Prostate gland (tissue), 2 donors: ENCODE measurements at places on chromosomes 11 and 22.

DNA sequence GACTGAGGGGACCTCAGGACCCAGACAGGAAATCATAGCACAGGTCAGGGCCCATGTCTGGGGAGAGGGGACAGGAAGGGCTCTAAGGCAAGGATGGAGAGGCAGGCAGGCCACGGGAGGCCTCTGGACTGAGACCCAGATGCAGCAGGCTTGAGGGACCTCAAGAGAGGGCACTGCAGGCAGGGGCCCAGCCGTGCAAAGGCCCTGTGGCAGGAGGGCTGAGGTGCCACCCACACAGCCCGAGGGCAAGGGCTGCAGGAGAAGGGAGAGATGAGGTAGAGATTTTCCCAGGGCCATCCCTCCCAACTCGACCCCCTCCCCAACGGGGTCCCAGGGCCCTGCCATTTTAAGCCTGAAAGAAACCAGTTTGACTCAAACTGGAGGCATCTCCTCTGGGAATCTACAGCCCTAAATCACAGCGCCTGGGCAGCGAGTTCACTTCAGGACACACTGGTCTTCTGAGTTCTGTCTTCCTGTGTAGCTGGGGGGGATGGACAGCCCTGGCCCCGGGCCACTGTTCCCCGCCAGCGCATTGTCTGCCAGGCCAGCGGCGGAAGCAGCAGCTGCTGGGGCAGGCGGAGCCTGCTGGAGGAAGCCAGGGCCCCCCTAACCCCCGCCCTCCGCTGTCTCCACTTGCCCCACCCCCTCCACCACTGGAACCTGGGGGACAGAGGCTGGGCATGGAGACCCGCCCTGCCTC, 20.3 kb upstream of the WNT7B start:
- peak; percentile 64 for DNase-seq

GRCh38 chr11:67248653-67249052, 17.6 kb upstream of the GRK2 start:
- peak; percentile 89 for DNase-seq

- DNase-seq: no peak
Observed at GRCh38 chr11:27467181-27467913, 5.2 kb downstream of the LGR4 start.

DNA sequence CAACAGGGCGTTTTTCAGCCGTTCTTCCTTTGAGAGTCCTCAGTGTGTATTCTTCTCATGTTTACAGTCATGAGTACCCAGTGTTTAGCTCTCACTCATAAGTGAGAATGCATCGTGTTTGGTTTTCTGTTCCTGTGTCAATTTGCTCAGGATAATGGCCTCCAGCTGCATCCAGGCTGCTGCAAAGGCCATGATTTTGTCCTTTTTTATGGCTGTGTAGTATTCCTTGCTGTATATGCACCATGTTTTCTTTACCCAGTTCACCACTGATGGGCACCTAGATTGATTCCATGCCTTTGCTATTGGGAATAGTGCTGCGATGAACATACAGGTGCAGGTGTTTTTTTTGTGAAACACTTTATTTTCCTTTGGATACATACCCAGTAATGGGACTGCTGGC, 23.5 kb downstream of the B3GAT1 start:
- DNase-seq: no peak

- DNase-seq: no peak
Observed at GRCh38 chr11:20342347-20343141, 21.0 kb upstream of the HTATIP2 start.

DNA sequence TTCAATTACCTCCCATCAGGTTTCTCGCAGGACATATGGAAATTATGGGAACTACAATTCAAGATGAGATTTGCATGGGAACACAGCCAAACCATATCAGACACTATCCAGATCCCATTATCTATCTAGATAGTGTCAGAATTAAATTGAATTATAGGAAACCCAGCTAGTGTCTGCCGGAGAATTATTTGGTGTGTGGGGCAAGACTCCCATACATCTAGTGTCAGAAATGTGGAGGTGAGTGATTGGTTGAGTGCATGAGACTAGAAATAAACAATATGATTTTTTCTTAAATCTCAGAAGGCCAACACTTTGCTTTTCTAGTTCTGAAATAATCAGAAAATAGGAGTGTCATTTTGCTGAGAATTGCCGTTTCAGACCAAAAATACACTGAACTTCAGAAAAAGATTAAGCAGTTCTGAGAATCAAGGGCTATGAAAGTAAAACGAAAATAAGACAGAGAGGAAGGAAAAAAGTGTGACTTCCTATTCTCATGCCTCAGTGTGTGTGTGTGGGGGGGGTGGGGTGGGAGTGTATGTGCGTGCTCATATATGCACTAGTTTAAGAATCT, 21.3 kb downstream of the CASP12 start:
- DNase-seq: no peak

DNA sequence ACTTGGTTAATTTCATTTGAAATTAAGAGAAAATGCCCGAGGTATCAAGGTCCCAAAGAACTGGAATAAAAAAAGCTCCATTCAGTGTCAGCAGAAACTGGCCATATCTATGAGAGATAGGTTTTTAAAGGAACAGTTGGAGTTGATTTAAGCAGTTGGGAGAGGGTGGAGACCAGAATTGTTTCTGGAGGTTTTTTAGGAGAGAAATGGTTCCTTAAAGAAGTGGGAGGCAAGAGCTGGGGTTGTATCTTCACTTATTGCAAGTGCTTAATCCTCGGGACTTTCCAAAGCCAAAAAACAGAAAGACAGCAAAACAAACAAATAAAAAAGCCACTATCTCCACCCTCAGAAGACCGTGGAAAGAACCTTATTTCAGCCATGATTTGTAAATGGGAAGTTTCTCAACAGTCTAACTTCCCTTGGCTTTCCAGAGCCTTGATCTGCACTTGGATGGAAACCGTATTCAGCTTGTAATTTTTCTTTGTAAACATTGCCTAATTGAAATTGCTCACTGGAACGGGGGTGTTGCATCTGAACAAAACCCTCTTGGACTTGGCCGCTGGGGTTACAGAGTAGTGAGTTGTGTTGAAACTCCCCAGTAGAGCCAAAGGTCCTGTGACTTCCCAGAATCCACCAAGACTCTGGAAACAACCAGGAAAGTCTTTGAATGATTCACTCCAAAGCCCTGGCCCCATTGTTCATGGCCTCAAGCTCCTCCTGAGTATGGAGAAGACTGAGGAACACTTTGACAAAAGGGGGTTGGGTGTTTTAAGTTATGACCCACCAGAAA, 115.6 kb downstream of the SLC1A2 start:
- peak; percentile 68 for DNase-seq

- DNase-seq: no peak
Observed at GRCh38 chr11:95863486-95864140, 60.3 kb downstream of the MTMR2 start.

- no peak for DNase-seq
Observed at GRCh38 chr11:14334893-14335292, 24.1 kb downstream of the RRAS2 start.

DNA sequence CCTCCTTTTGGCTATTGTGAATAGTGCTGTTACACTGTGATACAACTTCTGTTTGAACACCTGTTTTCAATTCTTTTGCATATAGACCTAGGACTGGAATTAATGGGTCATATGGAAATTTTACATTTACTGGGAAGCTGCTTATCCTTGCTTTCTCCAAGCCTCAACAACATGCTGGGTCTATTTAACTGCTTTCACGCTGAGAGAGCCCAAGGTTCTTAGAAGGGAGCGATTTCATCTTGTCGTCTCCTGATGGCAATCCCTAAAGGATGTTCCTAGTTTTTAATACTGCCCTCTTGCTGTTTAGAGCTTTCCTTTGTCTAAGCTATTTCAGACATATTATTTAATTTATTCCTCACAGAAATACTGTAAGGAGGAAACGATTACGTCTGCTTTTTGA, 15.5 kb downstream of the IRAG1 start:
- no peak for DNase-seq

- DNase-seq: no peak
Observed at GRCh38 chr11:108947654-108948570, 283.0 kb downstream of the DDX10 start.

DNA sequence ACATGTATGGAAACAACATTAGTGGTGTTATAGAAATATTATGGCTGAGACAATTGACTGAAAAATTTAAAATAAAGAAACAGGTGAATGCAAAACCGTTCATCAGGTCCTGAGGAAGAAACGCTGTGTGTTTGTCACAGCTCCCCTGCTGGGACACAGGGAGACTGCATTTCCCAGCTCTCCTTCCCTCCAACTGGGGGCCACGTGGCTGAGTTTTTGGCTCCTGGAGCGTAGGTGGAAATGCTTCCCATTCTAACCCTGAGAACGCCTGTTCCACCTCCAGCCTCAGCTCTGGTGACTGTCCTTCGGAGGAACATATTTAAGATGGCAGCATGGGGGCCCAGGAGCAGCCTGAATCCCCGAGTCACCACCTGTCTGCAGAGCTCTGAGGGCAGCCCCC, 398.6 kb downstream of the BRD1 start:
- DNase-seq: no peak

- no peak for DNase-seq
Observed at GRCh38 chr11:131561501-131561900, 191.1 kb downstream of the NTM start.

GRCh38 chr22:16831257-16831656, 6.0 kb upstream of the XKR3 start:
- no peak for DNase-seq

DNA sequence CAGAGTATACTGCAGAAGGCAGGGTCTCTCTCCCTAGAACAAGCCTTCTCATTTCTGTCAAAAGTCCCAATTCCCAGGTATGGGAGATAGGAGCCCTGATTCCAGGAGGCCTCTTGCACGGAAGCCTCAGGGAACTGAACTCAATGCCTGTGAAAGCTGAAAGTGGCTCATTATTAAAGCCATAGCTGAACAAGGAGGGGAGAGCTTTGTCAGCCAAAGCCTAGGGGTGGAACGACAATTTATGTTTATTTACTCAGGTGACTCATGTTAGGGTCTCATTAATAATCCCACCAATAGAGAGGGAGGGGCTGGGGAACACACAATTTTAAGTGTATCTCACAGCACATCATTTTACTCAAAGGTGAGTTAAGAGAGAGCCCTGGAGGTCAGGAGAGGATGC, 44.9 kb downstream of the DSCAML1 start:
- no peak for DNase-seq

- DNase-seq: no peak
Observed at GRCh38 chr11:65538232-65538914, 13.5 kb downstream of the SCYL1 start.

DNA sequence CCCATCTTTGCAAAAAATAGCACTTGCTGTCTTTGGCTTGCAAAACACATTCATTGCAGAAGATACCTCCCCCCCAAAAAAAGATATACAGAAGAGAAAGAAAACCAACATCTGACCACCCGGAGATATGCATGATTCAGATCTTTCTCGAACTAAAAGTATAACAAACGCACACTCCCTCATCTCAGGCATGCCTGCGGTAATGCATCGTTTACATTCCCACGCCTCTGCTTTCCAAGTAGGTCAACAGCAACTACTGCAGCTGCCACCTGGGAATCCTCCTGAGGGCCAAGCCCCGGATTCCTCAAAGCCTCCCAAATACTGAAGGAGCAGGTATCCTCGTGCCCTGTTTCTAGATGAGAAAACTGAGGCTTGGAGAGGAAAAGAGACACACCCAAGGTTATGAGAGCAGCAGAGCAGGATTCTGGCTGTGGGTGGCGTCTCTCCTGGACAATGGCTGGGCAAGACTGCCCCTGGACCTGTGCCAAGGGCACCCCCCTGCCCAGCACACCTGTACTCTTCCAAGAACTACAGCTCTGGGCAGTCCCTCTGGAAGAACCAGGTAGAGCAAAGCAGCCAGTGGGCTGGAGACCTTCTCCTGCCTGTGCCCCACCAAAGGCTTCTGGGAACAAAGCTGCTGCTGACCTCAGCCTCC, 38.1 kb downstream of the NUP50 start:
- no peak for DNase-seq

DNA sequence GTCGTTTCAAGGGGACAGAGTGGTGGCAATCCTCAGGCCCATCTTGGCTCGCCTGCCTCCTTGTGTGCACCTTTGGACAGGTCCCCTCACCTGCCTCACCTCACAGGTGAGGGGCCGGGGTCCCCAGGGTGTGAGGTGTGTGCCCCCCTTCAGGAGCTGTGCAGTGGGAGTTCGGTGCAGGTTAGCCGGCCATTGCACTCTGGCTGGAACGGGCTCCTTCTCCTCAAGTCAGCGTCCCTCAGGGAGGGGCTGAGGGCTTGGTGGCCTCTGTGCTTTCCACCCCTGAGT, 269.1 kb downstream of the TBC1D22A start:
- DNase-seq: no peak
